ENCODE measurements at places on chromosomes 3 and 15.

DNA sequence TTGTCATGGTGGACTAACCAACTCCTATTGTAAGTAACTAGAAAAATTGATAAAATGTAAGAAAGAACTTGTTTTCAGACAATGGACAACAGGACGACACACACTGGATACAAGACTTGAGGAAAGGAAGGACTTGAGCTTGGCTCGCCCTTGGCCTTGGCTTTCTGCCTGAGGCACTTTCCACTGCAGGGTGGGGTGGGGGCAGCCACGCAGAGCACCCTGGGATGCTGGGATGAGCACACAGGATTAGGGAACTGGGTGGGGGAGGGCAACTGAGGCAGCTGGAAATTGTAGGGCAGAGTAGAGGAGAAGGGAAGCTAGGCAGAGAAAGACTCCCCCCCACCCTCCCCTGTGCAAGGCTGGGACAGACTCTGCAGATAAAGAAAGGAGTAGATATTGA lies 25.5 kb upstream of the HHATL start:
- no peak for DNase-seq

DNA sequence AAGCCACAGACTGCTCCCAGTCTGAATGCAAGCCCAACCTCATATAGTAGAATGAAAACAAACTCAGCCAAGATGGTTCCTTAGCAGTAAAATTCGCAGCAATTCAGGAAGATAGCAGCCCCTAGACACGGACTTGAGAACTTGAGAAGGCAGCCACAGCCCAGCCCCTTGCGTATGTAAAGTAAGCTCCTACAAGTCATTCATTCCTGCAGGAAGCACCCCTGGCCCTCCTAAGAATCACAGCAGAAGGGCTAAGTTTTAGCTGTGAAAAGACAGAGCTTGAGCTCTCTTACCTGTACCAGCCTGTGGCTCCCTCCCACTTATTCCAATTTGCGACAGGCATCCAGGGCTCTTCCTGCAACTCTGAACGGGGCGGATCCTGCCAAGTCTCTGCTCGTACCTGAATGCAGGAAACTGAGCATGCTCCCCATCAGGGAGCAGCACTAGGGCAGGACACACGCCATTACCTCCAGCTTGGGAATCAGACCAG lies 136.4 kb downstream of the MAGI1 start:
- DNase-seq, result peak; percentile 0

GRCh38 chr3:27076815-27077630 lies 292.2 kb downstream of the NEK10 start:
- no peak for DNase-seq

DNA sequence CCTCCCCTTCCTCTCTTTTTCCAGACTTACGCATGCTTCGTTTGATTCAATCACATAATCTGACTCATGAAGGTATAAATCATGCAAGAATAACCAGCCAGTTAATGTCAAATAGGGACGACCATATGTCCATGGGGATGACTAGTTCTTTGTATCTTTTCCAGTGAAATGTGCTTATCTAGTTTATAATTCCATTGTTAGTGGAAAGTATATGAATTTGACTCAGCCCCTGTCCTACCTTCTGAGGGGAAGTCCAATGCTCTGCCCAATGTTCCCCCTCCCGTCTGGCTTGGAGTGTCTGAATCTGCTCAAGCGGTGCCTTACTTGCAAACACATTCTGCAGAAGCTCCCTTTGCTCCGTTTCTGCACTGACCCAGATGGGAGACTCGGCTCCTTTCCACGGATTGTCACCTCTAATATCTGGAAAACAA lies 55.0 kb upstream of the EPHB3 start:
- DNase-seq, result no peak

- DNase-seq, result no peak
Measured at GRCh38 chr15:61681676-61682075, 378.6 kb downstream of the VPS13C start.

GRCh38 chr15:86611417-86612040 lies 531.9 kb downstream of the AGBL1 start:
- no peak for DNase-seq

DNA sequence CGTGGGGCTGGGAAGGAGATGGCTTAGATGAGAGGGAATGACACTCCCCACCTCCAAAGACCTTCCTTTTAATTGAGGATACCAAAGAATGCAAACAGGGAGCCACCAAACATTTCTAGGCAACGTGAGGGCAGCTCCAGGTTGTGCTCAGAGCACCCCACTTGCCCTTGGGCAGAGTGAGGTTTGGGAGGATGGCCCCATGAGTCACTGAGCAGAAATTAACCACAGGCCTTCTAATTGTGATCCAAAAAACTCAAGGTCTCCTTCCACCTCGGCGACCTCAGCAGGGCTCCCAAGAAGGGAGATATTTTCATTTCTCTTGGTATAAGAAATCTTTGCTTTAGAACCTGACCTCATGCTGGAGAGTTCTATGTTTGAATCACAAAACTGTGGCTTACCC lies 305.0 kb upstream of the TPM1 start:
- DNase-seq, result no peak

DNA sequence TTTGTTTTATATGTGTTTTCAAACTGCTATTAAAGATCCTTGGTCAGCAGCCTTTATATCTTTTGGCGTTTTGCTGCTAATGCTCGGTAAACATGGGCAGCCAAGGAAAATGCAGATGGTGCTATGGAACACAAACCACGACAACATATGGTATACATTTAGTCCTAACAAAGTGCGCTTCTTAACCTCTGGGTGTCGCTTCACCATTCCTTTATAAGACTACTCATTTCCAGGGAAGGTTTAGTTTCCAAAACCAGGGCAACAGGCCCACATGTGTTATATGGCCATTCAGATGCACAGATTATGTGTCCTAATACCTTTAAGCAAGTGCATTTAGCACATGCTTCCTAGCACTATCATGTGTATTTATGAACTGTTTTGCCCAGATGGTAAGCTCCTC lies 14.7 kb downstream of the SHOX2 start:
- DNase-seq, result no peak

Data from NCI-H2029 treated with DMSO at 0.1 percent for 48 hours (cell line).